Activated gamma-delta T cell (primary cell): ENCODE measurements at places on chromosomes 13 and 19.

- DNase-seq = no peak
These were observed 24.3 kb downstream of the GNG7 start for GRCh38 chr19:2678044-2678671.

GRCh38 chr19:29539670-29540069 is 13.9 kb downstream of the VSTM2B start:
- DNase-seq = no peak

- no peak for DNase-seq
These were observed 1230.1 kb upstream of the SLC10A2 start for GRCh38 chr13:104296286-104296685.

DNA sequence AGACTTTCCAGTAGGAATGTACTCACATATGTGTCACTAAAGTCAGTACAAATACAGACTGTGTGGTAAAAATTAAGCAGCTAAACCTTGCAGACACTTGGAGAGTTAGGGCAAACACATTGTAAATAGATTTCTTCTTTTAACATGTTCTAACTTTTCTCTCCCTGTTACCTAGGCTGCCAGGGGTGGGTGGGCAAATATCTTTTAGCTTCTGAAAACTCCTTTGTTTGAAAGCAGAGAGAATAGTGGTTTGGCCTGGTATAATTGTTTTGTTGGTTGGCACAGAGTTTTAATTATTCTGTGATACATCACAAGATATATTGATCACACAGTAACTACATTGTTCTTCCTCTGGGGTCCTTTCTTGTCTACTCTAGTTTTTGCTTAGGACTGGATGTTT is 289.8 kb upstream of the DACH1 start:
- DNase-seq = no peak

DNA sequence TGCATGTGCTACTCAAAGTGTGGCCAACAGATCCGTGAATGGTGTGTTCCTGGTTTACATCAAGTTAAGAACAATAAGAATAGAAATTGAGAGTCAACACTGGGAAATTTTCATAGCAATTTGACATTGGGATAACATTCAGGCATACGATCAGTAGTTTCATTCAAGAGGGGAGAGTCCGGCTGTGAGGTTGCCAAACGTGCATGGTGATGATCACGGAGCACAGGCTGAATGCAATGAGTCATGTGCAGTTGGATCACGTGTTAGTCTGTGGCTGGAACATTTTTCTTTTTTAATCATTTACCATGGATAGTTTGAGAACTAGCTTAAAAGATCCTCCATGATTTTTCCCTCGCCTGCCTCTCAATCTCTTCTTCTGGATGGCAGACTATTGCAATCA is 2.5 kb upstream of the DCT start:
- no peak for DNase-seq

DNA sequence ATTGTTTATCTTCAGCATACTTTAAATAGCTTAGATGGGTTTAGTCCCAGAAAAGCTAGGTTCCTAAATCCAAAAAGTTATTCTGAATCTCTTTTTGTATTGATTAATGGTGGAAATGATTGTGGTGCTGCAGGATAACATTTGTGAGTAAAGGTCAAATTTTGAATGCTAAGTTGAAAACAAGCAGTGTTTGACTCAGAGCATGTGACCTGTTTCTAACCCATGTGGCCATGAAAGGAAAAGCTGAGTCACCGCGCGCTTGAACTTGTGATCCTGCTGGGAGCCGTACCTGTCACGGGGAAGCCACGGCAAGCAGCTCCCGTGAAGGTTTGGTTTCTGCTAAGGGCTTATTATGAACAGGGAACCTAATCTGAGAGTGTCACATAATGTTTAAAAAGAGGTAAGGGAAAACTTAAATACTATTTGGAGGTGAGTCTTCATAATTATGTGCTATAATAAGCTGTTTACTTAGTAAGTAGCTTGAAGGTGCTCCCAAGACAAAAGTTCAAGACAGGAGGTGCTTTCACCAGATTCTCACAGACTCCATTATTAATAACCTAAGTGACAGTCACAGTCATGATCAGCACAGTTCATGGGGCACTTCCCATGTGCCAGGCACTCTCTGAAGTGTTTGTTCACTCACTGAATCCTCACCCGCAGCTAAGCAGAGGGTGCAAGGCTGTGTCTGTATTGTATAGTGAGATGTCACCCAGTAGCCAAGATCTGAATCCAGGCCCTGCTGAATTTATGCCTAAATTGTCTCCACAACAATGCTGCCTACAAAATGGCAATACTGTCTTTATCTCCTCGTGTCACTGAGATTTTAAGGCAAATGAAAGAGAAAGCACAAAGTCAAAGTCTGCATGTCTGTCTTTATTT is 286.5 kb downstream of the MYO16 start:
- DNase-seq = no peak

DNA sequence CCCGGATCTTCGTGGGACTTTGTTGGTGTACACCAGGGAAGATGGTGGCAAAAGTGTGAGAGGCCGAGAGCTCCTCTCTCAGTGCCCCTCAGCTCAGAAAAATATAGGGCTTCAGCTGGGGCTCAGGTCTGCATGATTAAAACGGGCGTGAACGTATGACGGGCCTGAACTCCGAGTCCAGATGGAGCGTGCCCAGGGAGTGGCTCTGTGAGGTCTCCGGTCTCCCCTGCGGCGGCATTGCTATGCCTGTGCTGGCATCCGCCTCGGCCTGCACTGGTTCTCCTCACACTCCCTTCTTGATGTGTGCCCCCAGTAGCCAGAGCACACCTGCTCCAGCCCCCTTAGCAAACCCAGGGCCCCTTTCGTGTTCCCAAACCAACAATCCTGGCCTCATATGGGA is 82.0 kb downstream of the TEX29 start:
- no peak for DNase-seq

- DNase-seq = no peak
These were observed 386.2 kb downstream of the IRS2 start for GRCh38 chr13:109400209-109400608.

- DNase-seq = no peak
These were observed 30.3 kb downstream of the AP1M1 start for GRCh38 chr19:16227837-16228636.

- no peak for DNase-seq
These were observed 2.8 kb upstream of the AZU1 start for GRCh38 chr19:824885-825284.

DNA sequence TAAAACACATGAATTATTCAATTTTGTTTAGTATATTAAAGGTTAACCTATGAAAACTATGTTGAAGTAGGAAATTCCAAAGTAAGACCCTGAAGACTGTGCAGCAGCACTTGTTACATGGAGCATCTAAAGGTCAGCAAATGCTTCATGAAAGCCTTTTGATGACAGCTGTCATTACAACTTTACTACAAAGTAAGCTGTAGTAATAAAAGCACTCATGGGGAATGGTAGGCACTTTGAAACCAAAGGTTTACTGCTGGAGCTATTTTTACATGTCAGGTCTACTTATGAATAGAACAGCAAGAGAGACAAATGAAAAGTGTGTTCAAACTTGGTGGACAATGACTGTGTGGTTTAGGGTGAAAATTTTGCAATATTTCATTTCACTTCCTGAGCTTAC is 672.5 kb upstream of the PCDH20 start:
- DNase-seq = no peak

DNA sequence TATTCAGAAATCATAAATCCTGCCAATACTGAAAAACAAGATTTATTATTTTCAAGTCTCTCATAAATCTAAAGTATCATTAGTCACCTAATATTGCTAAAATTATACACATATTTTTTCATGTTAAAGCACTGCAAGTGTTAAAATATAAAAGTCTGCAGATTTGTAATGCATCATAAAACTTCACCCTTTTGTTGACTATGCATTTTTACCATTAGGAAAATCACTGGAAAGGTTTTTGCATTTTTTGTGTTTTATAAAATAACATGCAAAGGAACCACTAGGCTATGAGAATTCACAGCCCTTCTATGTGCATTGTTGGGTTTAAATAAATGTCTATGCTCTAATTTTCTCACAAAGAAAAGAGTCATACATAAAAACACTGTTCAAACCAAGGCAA is 407.3 kb downstream of the DACH1 start:
- DNase-seq = no peak

- no peak for DNase-seq
These were observed 22.8 kb upstream of the UPF3A start for GRCh38 chr13:114258589-114258988.

- no peak for DNase-seq
These were observed 19.9 kb downstream of the SIGLEC7 start for GRCh38 chr19:51161867-51162496.

DNA sequence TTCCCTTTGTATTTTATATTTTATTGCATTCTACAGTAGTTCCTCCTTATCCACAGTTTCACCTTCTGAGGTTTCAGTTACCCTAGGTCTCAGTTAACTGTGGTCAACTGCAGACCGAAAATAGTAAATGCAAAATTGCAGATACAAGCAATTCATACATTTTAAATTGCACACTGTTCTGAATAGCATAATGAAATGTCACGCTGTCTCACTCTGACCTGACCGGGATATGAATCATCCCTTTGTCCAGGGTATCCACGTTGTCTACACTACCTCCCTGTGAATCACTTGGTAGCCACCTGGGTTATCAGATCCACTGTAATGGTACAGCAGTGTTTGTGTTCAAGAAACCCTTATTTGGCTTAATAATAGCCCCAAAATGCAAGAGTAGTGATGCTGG is 325.0 kb downstream of the DNAJC15 start:
- DNase-seq = no peak

DNA sequence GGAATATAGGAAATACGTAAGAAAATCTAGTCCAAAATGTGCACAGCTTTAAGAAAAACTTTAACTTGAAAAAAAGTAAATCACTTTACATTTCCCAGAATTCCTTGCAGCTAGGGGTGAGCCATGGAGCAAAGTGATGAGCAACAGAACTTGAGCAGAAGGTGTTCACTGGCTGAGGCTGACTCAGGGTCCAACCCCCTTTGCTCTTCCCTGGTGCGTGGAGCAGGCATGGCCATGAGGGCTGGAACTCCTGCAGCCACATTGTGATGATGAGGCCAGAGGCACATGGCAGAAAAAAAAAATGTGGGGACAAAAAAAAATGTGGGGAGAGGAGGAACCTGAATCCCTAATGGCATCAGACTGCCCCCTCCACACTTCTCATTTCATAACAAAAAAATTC is 9.9 kb upstream of the PLA2G4C start:
- DNase-seq = no peak

DNA sequence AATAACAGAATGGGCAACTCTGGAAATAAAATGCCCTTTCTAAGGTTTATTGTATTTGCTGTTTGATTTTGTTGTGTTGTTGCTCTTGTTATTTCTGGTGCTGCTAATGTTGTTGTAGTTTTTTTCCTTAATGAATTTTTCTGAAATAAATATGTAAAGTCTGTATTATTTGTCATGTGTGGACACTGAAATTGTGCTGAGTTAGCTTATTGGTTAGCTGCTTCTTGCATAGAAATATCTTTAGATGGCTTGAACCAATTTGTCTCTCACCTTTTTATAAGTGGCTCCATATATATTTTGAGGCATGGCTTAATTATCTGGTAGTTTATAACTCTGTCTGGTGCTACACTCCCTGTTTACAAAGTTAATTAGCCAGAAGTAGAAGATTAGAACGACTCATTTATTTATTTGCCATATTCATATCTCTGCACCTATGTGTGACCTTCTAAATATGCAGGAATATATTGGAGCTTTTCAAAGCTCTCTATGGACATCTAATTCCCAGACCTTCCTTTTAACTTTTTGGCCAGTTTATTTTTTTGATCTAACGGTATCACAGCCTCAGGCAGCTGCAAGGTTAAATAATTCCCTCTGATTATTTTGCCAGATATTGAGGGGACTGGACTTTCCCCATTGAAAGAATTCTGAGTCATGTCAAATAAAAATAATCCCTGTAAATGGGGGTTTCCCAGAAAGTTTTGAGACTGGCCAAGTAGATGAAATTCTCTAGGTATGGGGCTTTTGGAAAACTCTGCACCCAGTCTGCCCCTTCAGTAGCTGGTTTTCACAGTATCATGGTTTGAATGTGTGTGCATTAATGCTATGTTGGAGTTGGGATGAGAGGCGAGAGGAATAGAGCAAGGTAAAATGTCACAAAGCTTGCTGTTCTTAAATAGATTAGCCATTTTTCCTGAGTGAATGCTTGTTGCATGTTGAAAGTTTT is 1331.7 kb upstream of the MIR17HG start:
- no peak for DNase-seq

GRCh38 chr19:45711851-45712698 is 18.6 kb downstream of the FBXO46 start:
- no peak for DNase-seq

DNA sequence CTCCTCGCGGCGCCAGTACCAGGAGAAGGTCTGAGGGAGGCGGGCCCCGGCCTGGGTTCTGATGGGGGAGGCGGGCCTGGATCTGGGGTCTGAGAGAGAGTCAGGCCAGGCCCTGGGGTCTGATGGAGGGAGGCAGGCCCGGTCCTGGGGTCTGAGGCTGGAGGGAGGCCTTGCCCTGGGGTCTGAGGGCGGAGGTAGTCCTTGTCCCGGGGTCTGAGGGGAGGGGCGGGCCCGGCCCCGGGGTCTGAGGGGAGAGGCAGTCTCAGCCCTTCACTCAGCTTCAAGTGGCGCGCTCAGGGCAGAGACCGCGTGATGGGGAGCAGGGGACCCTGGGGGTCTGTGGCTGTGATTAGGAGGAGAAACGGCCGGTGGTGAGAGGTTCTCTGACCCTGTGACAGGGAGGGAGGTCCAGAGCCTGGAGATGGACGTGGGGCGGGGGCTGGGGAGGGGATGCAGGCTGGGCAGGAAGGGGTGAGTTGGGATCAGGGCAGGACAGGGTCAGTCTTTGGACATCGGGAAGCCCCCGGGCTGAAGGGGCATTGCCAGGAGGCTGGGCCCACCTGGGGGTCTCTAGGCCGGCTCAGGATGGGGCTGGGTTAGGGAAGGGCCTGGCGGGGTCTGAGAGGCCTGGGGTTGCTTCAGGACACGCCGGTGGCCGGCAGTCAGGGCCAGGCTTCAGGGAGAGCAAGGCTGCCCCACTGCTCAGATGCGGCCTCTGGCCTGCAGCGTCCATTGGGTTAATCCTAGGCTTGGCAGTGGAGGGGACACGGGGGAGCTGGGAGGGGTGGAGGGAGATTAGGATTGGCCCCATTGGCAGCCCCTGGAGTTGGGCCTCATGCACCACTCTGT is 18.7 kb downstream of the HCN2 start:
- DNase-seq = no peak

GRCh38 chr13:79392882-79393563 is 13.0 kb downstream of the RBM26 start:
- DNase-seq = no peak
